ENCODE measurements at places on chromosomes 2 and 18.

- DNase-seq: peak; percentile 44
Observed at GRCh38 chr2:36456227-36457175, 100.9 kb downstream of the CRIM1 start.

- DNase-seq: no peak
Observed at GRCh38 chr2:237603718-237604362, 13.3 kb upstream of the RAB17 start.

- peak; percentile 26 for DNase-seq
Observed at GRCh38 chr2:150060341-150060740, 427.1 kb downstream of the RND3 start.

DNA sequence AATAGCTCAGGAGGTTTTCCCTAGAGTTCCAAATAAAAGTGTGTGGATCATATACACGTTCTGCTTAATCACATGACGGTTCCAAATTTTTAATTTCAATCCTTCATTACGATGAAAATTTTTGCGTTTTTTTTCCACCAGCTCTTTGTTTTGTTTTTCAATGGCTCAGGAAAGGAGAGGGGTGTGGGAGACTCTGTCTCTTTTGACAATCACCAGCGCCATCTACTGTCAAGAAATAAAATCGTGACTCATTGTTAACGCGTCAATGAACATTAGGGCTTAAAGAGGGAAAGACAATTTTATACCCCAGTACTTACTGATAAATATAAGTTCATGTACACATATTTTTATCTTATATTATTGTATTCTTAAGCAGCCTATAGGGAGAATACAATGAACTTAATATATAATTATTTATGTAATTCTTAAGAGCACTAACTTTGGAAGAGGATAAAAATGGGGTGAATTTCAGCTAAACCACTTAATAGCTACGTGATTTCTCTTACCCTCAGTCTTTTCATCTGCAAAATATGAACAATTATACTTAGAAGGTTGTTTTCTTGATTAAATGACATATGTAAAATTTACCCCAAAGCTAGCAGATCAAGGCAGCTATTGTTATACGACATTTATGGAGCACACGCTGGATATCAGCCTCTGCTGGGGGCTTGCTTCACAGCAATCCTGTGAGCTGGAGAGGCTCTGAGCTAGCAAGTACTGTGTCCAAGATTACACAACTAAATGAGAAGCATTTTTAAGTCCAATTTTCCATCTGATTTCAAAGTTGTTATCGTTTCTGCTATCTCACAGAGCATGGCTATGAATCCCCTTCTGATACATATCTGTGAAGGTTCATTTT lies 47.4 kb upstream of the RMDN2 start:
- peak; percentile 94 for DNase-seq

GRCh38 chr18:7023581-7023980 lies 94.0 kb downstream of the LAMA1 start:
- no peak for DNase-seq

DNA sequence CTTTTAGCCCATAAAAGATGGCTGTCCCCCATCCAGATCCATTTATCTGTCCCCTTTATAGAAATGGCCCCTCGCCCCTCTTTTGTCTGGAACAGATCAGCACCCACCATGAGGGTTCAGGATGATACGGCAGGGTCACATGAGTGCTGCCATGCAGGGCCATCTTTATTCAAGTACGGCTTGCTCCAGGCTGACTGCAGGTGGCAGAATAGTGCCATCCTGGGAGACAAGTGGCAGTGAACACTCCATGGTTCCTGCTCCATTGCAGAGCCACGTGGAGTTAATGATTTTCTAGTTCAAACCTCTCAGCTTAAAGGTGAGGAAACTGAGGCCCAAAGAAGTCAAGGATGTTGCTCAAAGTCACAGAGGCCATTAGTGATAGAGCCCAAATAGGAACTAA lies 180.6 kb downstream of the CLIP4 start:
- peak; percentile 41 for DNase-seq

DNA sequence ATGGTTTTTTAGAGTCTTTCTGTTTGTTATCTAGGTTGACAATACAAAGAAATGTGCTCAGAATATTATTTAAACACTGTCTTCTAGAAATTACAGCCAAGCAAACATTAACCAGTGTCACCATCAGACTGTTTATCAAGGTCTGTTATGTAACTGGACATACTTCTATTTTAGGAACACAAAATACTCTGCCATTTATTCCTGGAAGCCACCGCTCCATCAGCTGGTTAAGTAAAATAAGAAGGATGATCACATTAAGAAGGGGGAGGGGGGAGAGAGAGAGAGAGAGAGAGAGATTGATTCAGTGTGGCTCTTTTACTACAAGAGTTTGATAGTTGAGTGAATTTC lies 47.9 kb downstream of the MBP start:
- peak; percentile 39 for DNase-seq

DNA sequence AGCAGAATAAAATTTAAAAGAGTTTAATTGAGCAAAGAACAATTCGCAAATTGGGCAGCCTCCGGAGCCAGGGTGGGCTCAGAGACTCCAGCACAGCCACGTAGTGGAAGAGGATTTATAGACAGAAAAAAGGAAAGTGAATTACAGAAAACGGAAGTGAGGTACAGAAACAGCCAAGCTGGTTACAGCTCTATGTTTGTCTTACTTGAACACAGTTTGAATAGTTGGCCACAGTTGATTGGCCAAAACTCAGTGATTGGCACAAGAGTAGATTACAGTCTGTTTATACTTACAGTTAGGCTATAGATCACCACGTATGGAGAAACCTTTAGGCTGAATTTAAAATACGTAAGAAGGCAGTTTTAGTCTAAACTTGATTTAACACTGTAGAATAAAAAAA lies 78.8 kb upstream of the NEDD4L start:
- DNase-seq: no peak

DNA sequence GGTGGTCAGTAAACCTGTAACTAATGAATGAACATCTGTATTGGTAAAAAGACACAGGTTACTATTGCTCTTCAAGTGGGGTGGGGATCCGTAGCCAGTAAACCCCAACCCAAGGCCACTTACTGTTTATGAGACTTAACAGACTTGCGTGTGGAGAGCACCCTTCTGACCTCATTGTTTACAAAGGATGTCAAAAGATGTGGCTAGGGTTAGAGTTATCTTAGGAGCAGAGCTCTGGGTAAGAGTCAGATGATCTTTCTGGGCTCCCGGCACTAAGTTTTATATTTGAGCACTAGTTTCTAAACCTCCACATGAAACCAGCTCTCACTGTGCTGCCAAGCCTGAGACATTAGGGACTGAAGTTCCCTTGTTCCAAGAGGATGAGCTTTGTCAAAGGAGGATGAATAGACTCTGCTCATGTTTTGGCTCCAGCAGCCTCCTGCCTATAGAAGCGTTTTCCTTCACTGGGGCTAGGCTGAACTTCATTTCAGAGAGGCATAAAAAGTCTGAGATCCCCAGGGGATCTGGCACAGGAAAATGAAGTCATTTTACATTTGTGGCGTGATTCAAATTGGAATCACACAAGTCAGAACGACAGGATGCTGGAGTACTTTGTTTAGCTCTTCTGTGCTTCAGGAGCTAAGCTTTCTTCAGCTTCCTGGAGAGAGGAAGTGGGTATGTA lies 403.1 kb upstream of the TRIB2 start:
- peak; percentile 20 for DNase-seq

DNA sequence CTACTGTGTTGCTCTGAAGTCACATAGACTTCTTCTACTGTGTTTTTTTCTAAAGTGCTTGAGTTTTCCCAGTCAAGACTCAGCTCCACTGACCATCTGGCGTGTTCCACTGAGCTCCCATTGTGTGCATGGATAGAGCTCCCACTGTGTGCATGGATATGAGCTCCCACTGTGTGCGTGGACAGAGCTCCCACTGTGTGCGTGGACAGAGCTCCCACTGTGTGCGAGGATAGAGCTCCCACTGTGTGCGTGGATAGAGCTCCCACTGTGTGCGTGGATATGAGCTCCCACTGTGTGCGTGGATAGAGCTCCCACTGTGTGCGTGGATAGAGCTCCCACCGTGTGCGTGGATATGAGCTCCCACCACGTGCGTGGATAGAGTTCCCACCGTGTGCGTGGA lies 148.3 kb upstream of the ALKAL2 start:
- DNase-seq: no peak

DNA sequence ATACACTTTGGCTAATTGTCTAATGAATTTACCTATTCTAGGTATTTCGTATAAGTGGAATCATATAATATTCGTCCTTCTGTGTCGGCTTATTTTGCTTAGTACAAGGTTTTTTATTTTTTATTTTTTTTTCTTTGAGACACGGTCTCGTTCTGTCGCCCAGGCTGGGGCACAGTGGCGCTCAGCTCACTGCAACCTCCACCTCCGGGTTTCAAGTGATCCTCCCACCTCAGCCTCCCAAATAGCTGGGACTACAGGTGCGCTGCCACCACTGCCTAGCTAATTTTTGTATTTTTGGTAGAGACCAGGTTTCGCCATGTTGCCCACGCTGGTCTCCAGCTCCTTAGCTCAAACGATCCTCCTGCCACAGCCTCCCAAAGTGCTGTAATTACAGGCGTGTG lies 38.2 kb downstream of the PCBP1 start:
- no peak for DNase-seq

DNA sequence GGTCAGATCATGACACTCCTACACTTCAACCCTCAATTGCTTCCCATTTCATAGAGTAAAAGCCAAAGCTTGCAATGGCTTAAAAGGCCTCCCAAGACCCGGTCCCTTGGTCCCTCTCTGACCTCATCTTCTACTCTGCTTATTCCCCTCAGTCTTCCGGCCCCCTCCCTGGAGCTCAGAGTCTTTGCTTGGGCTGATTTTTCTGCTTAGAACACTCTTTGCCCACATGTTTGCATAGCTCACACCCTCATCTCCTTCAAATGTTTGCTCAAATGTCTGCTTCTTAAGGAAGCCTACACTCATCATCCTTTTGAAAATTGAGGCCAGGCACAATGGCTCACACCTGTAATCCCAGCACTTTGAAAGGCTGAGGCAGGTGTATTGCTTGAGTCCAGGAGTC lies 65.6 kb upstream of the CAPN13 start:
- DNase-seq: no peak

GRCh38 chr18:68438983-68439382 lies 275.9 kb downstream of the TMX3 start:
- DNase-seq: peak; percentile 74

DNA sequence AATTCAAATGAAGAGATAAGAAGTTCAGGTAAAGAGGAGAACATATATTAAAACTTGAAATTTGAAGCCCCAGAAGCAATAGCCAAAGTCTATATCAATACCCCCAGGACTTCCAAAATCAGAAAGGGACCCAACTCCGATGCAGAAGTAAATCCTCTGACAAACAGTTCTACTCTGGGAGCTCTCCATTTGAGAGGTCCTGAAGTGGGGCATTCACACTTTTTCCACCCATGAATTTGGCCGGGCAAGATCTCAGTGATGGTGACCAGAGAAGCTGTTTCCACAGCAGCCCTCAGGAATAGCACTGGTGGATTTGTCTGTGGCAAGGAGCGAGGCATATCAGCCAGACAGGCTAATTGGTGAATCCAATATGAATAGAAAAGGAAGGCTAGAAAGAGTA lies 313.6 kb upstream of the MC4R start:
- no peak for DNase-seq

DNA sequence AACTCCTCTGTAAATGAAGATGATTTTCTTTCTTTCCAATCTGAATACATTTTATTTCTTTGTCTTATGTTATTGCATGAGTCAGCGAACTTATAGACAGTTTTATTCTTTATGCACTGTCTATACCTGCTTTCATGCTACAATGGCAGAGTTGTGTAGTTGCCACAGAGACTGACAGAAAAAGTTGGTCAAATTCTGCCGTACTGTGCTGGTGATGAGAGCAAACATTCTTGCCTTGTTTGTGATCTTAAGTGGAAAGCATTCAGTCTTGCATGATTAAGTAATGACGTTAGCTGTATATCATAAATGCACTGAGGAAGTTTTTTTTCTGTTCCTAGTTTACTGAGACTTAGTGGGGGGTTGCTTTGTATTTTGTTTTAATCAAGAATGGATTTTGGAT lies 32.9 kb downstream of the ZC3H15 start:
- peak; percentile 49 for DNase-seq

DNA sequence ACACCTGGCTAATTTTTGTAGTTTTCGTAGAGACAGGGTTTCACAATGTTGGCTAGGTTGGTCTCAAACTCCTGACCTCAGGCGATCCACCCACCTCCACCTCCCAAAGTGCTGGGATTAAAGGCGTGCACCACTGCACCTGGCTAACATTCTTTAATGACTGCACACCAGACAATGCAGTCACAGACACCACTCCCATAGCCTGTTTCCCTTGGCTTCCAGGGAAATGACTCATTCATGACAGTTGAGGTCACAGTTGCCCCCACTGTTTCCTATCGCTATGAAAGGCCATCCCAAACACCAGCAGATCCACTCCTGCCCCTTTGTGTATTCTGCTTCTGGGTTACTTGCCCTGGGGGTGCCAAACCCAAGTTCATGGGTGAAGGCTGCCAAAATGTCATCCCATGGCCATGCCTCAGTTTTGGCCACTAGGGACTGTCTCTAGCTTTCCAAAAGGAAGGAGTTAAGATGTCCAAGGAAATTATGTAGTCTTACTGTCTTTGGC lies 8.7 kb downstream of the CHMP1B start:
- DNase-seq: no peak

DNA sequence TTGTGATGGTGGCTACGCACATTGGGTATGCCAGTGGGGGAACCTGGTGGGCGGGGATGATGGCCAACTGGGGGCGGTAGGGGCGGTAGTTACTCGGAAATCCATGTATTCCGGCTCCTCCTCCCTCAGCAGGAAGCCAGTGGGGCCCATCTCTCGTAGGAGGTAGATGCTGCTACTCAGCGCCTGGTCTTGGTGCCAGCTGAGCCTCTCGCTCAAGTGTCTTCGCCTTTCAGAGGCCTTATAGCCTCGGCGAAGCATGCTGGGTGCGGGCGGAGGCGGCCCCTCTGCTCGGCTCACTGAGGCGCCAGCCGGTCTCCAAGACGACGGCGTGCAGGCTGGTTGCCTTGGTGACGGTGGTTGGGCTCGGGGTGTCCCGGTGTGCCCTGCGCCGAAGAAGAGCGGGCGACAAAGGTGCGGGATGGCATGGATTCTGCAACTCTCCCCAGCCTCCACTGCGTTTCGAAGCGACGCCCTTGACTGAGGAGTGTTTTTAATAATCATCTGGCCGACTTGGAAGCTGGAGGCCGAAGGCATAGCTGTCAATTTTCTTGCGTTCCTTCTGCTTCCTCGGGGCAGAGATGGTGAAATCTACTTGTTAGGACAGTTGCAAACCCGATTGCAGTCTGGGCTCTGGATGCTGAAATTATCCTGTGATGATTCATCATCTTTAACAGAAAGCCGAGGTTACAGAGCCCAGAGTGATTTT lies at the start of gene ZSWIM2:
TSS of gene ZSWIM2 (minus strand) at position 298 of the 706 bp plus-strand sequence. CDS start at position 258, 40 bp downstream.
- peak; percentile 94 for DNase-seq

- DNase-seq: no peak
Observed at GRCh38 chr18:79604913-79605880, 74.4 kb upstream of the CTDP1 start.

GRCh38 chr2:101432411-101433181 lies 42.3 kb downstream of the RFX8 start:
- DNase-seq: no peak

DNA sequence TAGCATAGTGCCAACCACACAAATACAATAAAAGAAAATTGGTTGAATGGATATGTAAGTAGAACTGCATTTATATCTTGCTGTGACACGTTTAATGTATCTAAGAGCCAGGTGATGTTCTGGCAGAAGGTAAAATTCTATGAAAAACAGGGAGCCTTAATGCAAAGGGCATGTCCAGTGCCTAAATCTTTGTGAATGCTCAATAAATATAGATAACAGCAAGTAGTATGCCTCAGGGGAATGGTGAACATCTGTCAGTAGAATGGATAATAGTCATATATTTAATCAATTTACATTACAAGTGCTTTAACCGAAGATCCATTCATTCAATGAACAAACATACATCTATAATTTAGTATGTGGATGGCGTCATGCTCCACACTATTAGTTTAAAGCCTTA lies 43.7 kb upstream of the NYAP2 start:
- DNase-seq: peak; percentile 33

Data from eye (tissue), 1 donor.